ENCODE measurements at places on chromosomes 6 and 20. TPM values are rescaled to one million over a fixed set of nuclear protein-coding genes. Genes with fewer than 3 reads are reported as not detected.

DNA sequence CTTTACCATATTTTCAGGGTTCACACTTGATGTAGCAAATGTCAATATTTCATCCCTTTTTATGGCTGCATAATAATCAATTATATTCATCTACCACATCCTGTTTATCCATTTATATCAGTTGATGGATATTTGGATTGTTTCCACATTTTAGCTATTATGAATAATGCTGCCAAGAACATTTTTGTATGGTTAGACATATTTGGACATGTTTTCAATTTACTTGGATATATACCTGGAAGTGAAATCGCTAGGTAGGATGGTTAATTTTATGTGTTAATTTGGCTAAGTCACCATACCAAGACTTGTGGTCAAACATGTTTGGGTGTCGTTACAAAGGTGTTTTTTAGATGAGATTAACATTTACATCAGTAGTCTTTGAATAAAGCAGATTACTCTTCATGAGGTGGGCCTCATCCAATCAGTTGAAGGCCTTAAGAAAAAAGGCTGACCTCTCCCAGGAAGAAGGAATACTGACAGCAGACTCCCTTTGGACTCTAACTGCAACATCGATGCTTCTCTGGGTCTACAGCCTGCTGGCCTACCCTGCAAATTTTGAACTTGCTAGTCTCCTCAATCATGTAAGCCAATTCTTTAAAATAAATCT is 196.5 kb downstream of the BACH2 start:
- ATAC-seq = no peak

DNA sequence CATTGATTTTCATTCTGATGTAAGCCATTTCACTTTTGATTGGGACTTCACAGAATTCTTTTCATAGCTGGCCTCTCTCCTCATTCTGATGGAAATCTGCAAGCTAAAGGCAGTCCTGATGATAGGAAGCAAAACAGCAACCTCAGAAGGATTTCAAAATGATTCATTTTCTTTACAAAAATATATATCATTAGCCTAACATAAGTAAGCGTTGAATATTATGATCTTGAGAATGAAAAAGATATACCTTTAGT is 143.1 kb upstream of the GJE1 start:
- no peak for ATAC-seq

GRCh38 chr6:159130846-159131245 is 38.4 kb upstream of the FNDC1 start:
- no peak for ATAC-seq

- ATAC-seq = no peak
Observed at GRCh38 chr6:144847916-144848315, 562.8 kb downstream of the UTRN start.

DNA sequence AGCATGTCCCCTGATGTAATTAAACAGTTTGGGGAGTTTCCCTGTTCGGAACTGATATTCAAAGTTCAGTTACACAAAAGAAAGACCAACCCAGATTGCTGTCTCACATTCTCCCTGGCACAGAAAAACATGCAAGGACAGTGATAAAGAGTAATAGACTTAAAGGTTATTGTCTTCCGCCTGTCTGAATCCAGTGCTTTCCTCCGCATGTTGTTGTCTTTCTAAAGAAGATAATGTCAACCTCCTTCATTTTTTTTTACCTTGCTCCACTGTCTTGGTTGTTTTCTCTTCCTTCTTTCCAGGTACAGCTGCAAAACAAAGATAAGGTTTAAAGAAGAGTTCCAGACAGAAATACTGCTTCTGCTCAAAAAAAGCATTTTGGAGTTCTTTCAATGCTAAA is 284.5 kb downstream of the TRDN start:
- no peak for ATAC-seq

Gene BTNL2
- 0.17 TPM for total RNA-seq

GRCh38 chr6:28982476-28983266 is 22.4 kb downstream of the ZNF311 start:
- peak; percentile 12 for ATAC-seq
